ENCODE measurements at places on chromosomes 5 and 9.
A peak's percentile ranks its signal among the peaks of the same experiment; 100 is the strongest.

- DNase-seq, result no peak
These were observed 89.9 kb downstream of the ARL15 start for GRCh38 chr5:54220230-54221040.

- no peak for DNase-seq
These were observed 97.4 kb downstream of the KCTD16 start for GRCh38 chr5:144267961-144268513.

- peak; percentile 21 for DNase-seq
These were observed 69.3 kb upstream of the NIPAL4 start for GRCh38 chr5:157390551-157391297.

DNA sequence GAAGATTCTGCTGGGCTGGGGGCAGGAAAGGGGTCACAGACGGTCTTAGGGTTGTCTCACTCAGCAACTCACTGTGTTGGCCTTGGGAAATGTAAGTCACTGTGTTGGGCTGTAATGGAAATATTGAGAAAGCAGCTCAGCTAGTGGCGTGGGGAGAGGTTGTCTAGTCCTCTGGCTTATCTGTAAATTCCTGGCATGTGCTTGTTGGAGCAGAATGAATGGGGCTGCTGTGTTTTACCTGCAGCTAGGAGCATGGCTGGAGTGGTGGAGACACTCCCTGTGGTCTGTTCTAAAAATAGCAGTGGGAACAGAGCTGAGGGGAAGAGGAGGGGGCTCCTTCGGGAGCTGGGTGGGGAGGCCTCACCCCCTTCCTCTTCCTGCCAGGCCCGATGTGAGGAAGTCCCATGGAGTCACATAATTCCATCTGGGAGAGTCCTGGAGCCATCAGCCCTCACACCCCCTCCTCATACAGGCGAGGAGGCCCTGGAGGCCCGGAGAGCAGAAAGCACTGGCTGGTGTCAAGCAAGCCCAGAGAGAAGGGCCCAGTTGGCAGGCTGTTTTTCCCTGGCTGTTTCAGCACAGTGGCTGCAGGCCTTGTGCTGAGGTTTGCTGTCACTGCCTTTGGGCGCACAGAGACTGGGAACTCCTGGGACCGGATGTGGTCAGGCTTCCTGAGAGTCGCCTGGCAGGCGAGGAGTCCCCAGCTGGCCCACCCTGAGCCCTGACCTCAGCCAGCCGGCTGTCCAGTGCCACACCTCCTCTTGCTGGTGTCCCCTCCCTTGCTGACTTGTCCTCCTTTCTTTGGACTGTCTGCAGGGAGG, 84.9 kb downstream of the RGS3 start:
- no peak for DNase-seq

GRCh38 chr9:5536684-5537083, 26.4 kb downstream of the PDCD1LG2 start:
- no peak for DNase-seq

GRCh38 chr5:65925044-65925600, 1.3 kb upstream of the ERBIN start:
- peak; percentile 71 for DNase-seq

Measured in central memory CD8-positive, alpha-beta T cell (primary cell).